Activated T-helper 17 cell treated with anti-CD3 and anti-CD28 coated beads, Interleukin-2, amount 50 U/mL, for 72 hours (primary cell): ENCODE measurements at places on chromosomes 7 and 10.

- ATAC-seq: no peak
Observed at GRCh38 chr10:129853562-129853903, 110.5 kb downstream of the EBF3 start.

DNA sequence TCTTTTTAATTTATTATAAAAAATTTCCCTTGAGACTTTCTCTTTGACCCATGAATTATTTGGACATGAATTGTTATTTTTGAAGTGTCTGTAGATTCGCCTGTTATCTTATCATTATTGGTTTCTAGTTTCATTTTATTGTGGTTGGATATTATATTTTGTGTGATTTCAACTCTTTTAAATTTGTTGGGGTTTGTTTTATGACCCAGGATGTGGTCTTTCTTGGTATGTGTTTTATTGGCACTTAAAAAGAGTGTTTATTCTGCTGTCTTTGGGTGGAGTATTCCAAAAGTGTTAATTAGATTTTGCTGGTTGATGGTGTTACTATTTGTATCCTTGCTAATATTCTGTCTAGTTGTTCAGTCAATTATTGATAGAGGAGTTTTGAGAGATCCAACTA is 50.5 kb upstream of the GPR141 start:
- no peak for ATAC-seq

- ATAC-seq: peak; percentile 99
Observed at GRCh38 chr7:1065585-1066241, 21.4 kb downstream of the GPR146 start.

DNA sequence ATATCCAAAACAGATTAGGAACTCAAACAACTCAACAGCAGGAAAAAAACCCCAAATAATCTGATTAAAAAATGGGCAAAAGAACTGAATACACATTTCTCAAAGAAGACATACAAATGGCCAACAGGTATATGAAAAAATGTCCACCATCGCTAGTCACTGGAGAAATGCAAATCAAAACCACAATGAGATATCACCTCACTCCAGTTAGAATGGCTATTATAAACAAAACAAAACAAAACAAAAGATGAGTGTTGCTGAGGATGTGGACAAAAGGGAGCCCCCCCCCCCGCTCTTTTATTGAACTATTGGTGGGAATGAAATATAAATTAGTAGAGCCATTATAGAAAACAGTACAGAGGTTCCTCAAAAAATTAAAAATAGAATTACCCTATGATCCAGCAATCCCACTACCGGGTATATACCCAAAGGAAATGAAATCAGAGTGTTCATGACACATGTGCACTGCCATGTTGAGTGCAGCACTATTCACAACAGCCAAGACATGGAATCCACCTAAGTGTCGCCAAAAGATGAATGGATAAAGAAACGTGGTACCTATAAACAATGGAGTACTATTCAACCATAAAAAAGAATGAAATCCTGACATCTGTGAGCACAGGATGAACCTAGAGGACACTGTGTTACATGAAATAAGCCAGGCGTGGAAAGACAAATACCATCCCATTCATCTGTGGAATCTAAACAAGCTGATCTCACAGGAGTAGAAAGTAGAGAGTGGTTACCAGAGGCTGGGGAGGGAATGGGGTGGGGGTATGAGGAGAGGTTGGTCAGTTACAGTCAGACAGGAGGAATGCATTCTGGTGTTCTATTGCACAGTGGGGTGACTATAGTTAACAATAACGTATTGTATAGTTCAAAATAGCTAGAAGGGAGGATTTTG is 78.1 kb upstream of the RHEB start:
- ATAC-seq: no peak

DNA sequence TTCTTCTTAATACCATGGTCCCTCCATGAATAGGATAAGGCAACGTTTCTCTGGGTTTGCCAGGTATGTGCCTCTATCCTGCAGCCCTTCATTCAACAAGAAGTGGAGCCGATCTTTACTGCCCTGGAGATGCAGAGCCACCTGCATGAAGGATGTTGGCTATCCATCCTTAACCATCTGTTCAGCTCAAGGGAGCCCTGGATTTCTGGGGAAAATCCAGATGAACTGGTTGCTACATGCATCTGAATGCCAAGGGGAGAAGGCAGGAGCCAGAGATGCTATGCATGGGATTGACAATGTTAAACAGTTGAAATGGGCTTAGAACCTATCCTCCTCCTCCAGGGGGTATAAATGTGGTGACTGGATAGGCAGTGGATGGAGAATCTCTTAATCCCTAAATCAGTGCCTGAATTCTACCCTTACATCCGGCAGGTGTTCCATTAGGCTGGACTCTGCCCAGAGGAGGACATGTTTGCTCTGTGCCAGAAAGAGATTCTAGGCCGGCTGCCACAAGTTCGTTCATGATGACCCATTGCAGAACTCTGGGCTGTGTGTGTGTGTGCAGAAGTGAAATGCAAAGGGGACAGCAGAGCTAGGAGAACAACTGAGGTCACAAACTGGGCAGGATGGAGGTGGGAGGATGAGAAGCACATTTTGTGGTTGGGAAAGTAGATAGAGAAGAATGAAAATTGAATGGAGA is 15.6 kb downstream of the CPED1 start:
- no peak for ATAC-seq

DNA sequence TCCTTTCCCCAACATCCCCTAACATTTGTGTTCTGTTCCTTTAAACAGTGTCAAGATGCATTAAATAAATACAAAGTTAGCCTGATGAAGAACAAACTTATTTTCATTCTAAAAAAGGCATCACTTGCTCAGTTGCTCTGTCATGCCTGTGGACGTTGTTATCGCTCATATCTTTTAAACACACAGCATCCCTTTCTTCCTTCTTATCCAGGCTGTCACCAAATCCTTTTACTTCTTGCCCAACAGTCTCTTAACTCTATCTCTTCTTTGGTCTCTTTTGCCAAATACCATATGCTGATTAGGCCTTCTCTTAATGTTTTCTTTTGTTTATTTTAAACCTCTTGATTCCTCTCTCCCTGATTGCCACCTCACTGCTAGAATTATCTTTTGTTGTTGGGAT is 43.9 kb downstream of the DKK1 start:
- ATAC-seq: no peak

DNA sequence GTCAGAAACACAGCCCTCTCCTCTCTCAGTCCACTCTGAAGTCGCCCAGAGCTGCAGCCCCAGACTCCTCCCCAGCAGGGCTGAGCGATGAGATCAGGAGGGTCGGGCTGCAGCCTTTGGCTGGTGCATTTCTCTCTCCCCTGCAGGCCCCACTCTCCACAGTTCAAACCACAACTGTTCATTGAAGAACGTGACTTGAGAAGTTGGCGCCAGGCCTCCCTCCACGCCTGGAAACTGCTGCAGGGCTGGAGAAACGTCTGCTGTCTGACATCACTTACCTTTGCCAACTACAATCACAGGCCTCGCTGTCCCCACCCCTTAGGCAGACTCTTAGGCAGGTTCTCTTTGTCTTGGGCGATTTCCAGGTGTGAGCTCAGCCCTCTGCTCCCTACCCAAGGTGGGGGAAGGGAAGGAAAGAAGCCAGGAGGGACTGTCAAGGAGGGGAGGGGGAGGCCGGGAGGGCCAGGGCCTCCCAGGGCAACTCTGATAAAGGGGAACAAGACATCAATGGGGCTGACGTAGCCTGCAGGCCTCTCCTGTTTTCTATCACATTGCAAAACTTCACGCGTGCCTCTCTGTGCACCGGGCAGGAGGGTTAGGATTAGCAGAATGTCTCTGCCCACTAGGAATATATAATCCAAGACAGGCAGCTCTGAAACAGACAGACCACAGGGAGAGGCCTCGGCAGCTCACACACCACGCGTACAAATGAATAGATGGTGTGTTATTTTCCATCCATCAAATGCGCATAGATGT is 32.7 kb downstream of the CALML5 start:
- no peak for ATAC-seq

DNA sequence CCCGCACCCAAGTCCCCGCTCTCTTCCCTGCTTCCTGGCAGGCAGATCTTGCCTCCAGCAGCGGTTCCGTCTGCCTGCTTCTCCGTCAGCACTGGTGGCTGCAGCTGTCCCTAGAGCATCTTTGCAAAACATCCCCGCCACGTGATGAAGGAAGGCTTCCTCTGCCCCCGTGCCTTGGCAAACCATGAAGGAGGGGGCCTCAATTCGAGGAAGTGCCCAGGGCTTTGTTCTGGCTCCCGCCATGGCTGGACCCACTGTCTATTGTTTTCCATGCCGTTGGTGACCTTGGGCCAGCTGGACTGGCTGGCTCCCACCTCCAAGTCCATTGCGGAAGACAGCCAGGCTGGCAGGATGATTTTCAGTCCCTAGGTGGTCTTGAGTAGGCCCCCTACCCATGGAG is 13.2 kb upstream of the AQP1 start:
- ATAC-seq: no peak

DNA sequence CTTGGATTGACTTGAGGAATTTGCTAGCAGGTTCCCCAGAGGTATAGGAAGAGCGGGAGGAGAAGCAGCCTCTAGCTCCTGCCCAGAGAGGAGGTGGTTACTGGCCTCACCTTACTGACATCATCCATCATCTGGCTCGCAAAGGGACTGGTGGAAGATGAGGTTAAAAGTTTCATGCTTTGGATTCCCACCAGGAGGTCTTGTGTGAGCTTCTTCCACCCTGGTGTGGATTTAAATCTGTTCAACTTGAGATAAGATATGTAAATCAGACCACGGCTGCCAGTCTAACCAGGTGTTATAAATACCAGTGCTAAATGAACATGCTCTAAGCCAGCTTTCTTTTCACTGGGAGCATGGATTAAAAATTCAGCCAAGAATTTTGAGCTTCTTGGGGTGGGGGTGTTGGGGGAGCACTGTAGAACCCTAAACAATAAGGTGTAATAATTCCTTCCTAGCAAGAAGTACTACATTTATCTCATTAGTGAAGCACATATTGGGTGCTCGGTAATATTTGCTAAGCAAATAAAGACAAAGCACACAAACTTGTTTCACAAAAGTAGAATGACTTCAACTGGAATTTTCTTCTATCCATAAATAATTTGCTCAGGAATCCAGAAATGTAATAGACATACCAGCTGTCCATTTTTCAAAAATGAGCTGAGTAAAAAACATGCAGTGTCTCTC is 7.8 kb downstream of the PROSER2 start:
- no peak for ATAC-seq

GRCh38 chr10:114334301-114334700 is 70.0 kb downstream of the AFAP1L2 start:
- ATAC-seq: no peak

- ATAC-seq: no peak
Observed at GRCh38 chr10:132464256-132465192, 67.5 kb downstream of the PWWP2B start.

- no peak for ATAC-seq
Observed at GRCh38 chr7:157136372-157136771, 2.4 kb upstream of the UBE3C start.

DNA sequence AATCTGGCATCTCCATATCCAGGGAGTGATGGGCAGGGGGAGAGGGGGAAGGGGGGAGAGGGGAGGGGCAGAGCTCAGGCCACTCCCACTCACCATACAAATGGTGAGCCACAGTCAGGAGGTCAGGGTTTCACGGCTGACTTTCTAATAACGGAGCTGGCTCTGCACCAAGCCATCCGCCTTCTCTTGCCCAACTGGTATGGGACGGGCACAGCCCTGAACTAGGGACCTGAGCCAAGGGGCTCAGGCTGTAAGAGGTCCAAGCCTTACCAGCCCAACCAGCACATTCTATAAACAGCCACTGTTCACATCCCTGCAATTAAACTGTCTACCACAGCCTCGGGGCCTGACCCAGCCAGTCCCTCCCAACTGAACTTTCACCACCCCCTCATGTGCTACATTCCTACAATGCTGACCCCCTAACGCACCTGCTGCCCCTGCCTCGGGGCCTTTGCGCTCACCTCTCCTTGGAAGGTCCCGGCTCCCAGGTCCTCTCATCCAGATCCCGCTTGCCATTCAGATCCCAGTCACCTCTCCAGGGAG is 32.5 kb downstream of the RGS10 start:
- ATAC-seq: no peak

GRCh38 chr10:10623958-10624566 is 393.6 kb upstream of the CELF2 start:
- no peak for ATAC-seq

- peak; percentile 80 for ATAC-seq
Observed at GRCh38 chr7:45007571-45008328, 7.7 kb downstream of the CCM2 start.

DNA sequence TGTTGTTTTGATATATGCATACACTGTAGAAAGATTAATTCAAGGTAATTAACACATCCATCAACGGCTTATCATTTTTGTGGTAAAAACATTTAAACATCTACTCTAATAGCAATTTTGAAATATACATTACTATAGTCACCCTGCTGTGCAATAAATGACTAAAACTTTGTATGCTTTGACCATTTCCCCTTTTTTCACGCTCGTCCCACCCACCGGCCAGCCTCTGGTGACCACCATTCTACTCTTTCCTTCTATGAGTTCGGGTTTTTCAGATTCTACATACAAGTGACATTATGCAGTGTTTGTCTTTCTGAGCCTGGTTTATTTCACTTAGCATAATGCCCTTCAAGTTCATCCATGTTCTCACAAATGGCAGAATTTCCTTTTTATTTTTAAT is 21.3 kb downstream of the CYCS start:
- no peak for ATAC-seq

- no peak for ATAC-seq
Observed at GRCh38 chr10:100620087-100620835, 84.5 kb downstream of the HIF1AN start.

DNA sequence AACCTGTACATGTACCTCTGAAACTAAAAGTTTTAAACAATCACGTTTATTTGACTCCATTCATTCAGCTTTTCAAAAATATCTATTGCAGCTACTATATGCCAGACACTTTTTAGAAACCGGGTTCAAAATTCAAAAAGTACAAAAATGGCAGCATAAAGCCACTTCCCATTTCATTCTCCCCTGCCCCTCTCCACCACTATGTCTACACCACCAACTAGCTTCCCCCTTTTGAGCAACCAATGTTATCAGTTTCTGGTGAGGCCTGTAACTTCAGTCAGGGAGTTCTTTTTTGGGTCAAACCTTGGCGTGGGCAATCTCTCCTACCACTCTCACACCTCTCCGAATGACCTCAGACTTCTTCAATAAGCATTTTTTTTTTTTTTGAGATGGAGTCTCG is 11.5 kb upstream of the HHEX start:
- ATAC-seq: no peak

DNA sequence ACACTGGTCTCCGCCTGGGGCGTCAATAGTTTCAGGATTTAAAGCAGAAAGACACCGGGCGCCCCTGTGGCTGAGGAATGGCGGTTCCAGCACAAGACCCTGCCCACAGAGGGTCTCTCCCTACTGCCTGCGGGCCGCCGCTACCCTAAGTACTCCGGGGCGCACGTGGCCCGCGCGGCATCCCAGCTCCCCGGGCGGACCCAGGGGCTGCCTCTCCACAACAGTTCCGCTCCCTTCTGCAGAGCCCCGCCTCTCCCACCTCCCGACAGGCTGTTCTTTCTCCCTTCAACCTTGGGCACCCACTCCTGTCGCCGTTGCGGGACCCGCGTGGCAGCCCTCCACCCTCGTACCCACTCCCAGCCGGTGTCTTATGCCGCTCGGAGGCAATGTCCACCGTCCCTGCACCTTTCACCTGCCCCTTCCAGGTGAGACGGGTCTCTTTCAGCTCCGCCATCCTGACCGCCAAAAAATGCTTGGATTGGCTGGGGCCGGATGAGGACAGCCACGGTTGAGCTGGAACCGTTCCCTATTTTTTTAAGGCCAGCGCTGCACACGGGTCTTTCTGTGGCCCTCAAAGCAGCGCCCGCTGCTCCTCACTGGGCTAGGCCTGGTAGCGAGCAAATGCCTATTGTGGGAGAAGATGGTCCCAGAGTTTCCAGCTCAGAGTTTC is 1.6 kb upstream of the NKX2-3 start:
- ATAC-seq: no peak
